Head of caudate nucleus (tissue), 42 donors: ENCODE measurements at places on chromosomes 4 and X.

GRCh38 chr4:8260656-8261111 lies 8.9 kb upstream of the HTRA3 start:
- no peak for DNase-seq

DNA sequence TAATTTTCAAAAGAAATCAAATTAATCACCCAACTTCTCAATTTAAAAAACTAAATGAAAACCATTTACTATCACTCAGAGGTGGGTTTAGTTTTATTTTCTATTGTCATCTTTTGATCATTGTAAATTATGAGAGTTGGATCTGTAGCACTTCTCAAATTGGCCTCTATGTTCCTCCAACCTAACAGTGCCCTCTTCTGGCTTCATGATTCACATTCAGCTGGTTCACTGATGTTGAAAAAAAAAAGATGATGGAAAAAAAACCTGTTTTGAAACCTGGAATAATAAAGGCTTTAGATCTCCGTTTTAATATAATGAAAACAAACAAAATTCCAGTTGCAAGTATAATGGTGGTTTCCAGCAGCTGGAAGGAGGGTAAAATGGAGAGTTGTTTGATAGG lies 2.4 kb upstream of the NBDY start:
- DNase-seq = no peak

- DNase-seq = no peak
Observed at GRCh38 chr4:82213485-82214417, 160.0 kb downstream of the HNRNPD start.

DNA sequence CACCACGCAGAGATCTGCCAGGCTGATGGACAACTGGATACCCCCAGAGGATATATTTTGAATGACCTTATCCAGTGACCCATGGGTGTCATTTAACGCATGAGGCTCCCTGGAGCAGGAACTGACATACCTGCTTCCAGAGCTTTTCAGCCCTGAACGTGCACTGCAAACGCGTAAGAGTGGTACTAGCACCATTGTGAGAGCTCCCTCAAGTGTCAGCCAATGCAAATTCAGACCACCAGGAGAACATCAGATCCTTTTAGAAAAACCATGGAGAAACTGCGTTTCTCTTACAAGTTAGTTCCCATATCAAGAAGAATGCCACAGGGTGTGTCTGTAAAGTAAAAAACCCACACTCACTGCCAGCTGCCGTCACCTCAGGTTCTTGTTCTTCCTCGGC lies 7.3 kb downstream of the TREX2 start:
- DNase-seq = no peak

GRCh38 chr4:24468071-24468470 lies 116.3 kb downstream of the DHX15 start:
- DNase-seq = no peak

DNA sequence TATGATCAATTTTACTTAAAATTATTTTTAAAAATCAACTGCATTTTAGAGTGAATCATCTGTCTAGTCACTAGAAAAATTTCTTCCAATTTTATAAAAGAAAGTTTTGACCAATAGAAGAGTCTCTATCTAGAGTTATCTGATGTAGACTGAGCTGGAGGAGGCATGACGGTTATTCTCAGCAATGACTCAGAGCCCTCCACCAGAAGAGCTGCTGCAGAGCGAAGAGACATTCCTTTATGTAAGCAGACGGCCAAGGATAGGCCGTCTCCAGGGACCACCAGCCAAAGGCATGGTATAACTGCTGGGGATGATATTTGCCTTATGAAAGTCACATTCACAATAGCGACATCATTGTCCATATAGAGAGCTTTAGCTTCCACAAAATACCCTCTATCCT lies 23.0 kb downstream of the LDB2 start:
- no peak for DNase-seq

GRCh38 chr4:112642526-112642925 lies 5.6 kb downstream of the LARP7 start:
- no peak for DNase-seq

DNA sequence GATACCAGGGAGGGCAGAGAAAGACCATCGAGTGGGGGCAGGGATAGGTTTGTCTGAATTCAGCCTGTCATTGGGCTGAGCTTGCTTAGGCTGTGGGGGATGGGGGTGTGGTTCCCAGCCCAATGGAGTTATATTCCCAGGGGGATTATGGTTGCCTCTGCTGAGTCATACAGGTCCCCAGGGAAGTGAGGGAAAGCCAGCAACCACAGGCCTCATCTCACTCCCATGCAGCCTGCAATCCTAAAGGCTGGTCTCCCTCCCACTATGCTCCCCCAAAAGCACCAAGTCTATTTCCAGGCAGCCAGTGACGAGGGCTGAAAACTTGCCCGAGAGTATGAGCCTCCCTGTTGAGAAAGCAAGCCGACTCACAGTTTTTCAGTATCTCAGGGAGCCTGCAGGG lies 39.3 kb downstream of the AFM start:
- DNase-seq = no peak

DNA sequence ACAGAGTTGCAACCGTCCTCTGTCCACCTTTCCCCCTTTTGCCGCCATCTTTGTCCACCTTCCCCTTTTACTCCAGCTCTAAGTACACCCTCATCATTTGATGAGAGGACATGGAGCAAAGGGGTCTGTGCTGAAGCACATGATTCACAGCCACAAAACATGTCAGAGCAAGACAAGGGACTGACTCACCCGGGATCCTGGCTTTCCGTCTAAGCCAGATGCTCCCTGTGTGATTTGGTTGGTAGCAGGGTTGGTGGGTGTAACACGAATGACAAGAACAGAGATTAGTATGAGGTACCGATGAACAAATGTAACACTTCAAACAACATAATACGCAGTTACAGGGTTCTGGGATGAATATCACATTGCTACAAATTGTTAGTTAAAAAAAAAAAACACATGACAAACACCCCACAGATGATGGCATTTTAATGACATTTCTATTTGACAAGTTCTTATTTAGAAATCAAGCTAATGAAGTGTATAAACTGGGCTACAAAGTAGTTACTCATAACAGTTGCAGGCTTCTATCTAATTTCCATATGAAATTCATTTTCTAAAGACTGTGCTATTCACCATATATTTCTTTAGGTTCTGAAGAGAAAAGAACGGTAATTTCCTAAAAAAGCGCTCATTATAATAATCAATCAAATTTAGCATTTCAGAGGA lies 71.4 kb upstream of the ETNPPL start:
- peak; percentile 38 for DNase-seq

- DNase-seq = no peak
Observed at GRCh38 chrX:152904151-152905080, 6.5 kb downstream of the ZNF185 start.

- no peak for DNase-seq
Observed at GRCh38 chr4:23163647-23164436, 471.1 kb downstream of the GBA3 start.

DNA sequence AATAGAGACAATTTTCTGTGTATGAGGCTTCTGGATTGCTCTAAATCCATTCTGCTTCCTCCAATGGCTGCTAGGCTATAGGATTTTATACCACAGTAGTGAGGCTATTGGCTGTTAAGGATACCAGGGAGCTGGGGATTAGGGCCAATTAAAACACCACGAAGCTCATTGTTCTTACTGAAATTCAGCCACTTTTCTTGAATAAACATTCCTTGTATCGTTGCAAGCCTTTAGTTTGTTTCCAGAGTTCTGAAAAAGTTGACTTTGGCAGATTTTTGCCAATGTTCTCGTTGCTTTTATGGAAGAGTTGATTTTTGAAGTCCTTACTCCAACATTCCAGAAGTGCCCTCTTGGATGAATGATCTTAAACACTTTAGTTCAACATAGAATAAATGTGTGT lies 238.4 kb upstream of the TEX13A start:
- DNase-seq = no peak

DNA sequence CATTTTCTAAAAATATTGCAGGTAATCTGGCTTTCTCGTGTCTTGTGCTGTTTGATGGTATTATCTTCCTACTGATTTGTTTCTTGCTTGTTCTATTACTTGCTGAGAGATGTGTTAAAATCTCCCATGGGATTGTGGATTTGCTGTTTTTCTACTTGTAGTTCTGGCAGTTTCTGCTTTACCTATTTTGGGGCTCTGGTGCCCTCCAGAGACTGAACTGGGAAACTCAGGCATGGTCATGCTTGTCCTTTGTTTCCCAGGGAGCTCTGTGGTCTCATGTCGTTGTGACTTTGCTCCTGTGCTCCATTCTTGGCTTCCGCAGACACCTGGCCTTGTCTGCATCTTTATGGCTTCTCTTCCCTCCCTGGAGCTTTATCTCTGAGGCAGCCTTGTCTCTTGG lies 39.5 kb downstream of the NSD2 start:
- DNase-seq = peak; percentile 39

DNA sequence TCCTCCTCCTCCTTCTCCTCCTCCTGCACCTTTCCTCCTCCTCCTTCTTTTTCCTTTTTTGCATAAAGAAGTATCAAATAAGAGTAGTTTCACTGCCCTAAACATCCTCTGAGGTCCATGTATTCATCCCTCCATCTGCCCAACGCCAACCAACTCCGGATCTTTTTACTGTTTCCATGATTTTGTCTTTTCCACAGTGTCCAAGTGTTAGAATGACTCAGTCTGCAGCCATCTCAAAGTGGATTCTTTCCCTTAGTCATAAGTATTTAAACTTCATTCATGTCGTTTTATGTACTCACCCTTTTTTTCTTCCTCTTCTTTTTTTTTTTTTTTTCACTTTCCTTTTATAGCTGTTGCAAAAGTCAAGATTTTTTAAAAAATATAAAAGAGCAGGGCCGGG lies 12.9 kb downstream of the CSF2RA start:
- DNase-seq = no peak

GRCh38 chrX:21700967-21701366 lies 42.8 kb upstream of the KLHL34 start:
- DNase-seq = no peak

DNA sequence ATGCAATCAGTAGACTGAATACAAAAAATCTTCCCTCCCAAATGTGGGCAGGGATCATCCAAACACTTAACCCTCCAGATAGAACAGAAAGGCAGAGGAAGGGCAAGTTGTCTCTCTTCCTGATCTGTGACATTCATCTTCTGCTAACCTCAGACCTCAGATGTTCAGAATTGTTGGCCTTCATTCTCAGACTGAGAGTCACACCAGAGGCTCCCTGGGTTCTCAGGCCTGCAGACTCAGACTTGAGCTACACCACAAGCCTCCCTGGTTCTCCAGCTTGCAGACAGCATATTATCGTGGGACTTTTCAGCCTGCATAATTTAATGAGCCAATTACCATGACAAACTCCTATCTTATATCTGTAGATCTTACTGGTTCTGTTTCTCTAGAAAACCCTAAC lies 1471.6 kb upstream of the ADGRL3 start:
- no peak for DNase-seq

DNA sequence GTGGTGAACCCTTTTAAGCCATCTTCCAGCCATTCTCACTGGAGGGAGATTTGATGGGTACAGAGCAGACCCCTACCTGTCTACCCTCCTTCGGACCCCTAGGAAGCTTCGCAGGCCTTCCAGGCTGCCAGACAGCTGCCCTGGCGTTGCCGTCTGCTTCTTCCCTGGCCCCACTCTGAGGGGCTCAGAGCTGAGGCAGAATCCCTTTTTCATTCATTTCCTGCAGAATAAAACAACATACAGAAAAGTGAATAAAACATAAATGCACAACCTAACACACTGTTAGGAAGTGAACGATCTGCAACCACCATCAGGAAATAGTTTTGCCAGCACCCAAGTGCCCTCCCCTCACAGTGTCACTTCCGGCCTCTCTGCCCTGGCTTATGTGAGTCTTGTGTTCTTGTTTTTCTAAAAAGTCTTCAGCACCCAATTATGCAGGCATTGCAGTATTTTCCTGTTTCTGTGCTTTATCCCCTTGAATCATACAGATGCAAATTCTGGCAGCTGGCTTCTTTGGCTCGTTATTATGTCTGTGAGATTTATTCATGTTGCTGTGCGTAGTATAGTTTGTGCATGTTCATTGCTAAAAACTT lies 5.6 kb upstream of the ADD1 start:
- peak; percentile 56 for DNase-seq

DNA sequence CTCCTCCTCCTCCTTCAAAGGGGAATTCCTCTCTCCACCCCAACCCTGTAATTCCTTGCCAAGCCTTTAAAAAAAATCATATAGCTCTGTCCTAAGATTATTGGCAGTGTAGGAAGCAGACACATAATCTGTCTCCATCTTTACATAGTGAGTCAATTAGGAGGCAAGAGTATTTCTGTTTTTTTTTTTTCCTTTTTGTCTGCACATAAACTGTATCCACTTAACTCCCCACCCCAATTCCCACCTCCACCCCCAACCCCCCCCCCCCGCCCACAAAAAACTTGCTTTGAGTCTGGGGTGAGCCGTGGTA lies 182.5 kb downstream of the RASL11B start:
- no peak for DNase-seq
